ENCODE measurements at places on chromosomes 6 and 20. TPM values are rescaled to one million over a fixed set of nuclear protein-coding genes. Genes with fewer than 3 reads are reported as not detected.

Gene KHDC1
- total RNA-seq = 6.2 TPM

Gene MOCS1
- total RNA-seq = 8.2 TPM

DNA sequence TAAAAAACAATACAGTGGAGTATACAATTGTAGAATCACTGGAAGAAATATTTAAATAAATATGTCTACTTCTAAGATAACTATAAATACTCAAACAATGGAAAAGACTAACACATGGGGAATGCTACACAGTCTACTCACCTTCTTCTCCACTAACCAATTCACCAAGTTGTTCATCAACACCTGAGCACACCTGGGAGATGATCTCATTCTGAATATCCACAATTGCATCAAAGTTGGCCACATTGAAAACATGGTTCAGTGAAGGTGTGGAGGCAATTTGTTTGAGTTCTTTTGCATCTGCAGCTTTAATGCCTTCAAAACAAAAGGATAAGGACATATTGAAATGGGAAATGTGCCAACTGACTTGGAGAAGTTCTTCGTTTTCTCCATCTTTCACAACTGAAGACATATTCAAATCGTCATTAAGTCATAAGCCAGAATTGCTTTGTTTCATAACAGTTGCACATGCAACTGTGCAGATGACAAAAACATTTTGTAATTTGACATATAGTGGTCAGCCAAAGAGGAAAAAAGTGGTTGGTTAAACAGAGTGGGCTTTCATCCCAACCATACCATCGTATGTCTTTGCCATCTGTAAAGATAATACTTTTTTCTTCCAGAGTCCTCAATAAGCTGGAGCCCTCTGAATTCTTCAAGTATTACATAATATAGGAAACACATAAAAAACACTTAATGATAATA lies 17.5 kb downstream of the COL12A1 start:
- DNase-seq = no peak

GRCh38 chr6:48101290-48101689 lies 9.7 kb downstream of the PTCHD4 start:
- no peak for DNase-seq

GRCh38 chr6:143014764-143015163 lies 45.9 kb upstream of the AIG1 start:
- DNase-seq = no peak

DNA sequence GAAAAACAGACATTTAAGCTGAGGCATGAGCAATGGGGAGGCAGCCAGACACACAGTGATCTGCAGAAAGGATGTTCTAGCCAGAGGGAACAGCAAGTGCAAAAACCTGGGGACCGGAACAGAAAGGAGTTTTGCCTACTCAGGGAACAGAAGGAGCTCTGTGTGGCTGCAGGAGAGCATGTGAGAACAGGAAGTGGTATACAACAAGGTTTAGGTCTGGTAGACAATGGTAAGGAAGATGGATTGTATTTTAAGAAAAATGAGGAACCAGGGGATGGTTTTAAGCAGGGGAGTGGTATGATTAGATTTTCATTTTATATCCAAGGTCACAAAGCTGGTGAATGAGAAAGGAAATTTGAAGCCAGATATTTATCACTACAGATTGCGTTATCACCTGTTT lies 157.5 kb downstream of the UNC5CL start:
- DNase-seq = no peak

DNA sequence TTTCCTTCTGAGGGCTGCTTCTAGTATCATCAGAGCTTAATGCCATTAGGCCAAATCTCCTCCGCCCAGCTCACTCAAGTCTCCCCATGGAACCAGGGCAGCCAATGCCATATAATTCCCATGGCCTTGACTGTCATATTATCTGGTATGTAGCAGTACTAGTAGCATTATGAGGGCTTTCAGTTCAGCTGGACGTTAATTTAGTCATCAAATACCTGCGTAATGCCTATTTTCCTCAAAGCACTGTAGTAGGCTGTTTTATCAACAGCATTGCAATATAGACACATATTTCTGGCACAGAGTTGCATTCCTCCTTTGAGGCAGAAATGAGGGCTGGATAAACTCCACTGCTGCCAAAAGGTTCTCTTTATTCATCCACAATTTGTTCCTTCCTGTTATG lies 1.7 kb downstream of the KCTD20 start:
- peak; percentile 32 for DNase-seq

Gene IFT52
- total RNA-seq = 36.4 TPM

Gene MPC1
- total RNA-seq = 24.3 TPM

- no peak for DNase-seq
Measured at GRCh38 chr6:36920546-36920945, 34.0 kb upstream of the PI16 start.

Gene SLC35B2
- 118 TPM for total RNA-seq

DNA sequence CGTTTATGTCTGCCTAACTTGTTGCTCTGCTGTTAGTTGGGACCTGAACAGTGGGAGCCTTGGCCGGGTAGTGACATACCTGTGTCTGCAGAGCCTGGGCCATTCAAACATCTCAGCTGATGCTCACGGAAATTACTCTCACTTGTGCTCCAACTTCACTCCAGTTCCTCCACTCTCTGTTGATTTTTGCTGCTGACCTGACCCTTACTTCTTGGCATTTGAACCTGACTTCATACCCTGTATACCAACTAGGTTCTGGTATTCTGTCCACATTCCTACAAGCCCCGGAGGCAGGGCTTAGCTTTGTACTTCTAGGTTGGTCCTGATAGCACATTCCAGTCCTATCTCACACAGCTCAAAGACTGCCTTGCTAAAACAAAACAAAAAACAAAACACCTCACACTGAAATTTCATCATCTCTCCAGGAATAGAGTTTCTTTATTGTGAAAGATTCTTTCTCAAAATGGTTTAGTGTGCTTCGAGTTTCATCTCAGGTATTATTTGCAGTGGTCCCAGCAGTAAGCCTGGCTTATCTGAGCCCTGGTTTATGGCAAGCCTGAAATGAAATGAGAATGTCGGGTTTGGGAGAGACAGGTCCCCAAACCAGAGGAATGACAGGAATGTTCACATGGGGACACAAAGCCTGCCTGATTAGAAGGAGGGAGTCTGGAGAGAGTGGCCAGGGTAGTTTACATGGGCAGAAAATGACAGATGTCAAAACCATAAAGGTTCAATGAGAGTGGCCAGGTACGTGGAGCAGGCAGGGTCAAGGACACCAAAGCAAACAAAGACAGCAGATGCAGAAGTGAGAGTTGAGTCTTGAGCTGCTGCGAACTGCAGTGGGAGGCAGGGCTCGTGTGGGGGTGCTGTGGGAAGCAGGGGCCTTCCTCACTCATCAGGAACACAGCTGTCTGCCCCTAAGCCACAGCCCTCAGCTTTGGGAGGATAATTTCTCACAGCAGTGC lies 174.2 kb upstream of the HDAC2 start:
- no peak for DNase-seq

DNA sequence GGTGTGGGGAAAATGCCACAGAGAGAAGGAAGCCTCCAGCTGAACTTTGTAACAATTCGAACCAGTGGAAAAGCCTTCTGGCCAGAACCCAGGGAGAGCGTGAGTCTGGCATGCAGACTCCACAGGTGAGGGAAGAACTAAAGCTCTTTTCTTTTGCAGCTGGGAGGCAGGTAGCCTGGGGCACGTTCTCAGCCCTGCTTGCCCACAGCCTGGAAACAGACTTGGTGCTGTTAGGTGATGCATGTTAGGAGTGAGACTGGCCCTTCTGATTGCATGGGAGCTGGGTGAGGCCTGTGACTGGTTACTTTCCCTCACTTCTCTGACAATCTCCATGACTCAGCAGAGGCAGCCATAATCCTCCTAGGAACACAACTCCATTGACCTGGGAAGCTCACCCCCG lies 34.2 kb downstream of the PROKR2 start:
- DNase-seq = no peak

- DNase-seq = no peak
Measured at GRCh38 chr6:150765067-150765764, 100.3 kb upstream of the MTHFD1L start.

Gene GPX5
- total RNA-seq = not detected

DNA sequence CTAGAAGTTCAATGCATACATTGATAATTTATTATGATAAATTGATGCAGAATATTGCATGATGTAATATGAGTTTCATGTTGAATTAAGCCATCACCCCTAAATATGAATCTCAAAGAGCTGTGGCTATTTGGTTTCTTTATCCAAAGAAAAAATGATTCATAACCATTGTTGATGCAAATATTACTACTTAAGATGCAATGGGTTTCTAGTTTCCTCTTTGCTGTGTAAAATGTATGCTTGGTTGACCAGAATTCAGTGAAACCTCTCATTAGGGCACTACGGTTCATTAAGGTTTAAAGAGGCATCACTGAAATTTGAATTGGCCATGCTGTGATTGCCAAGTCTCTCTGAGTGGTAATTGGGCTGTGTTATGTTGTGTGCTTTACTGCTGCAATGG lies 492.5 kb upstream of the FLRT3 start:
- no peak for DNase-seq

DNA sequence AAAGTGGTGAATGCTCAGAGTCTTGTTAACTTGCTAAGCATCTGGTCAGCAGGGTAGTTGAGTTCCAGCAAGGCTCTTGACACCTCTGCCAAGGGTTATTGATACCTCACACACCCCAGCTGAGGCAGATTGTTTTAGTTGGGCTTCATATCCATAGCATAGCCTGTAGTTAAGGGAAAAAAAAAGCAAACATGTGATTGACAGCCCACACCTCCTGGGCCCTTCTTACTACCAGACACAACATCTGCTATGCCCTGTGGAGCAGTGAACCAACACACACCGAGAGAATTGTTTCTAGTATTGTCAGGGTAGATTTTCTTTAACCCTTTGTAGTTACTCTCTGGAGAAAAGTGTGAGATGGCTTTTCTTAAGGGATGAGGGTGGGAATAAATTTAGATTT lies 697.0 kb upstream of the POU3F2 start:
- DNase-seq = no peak

DNA sequence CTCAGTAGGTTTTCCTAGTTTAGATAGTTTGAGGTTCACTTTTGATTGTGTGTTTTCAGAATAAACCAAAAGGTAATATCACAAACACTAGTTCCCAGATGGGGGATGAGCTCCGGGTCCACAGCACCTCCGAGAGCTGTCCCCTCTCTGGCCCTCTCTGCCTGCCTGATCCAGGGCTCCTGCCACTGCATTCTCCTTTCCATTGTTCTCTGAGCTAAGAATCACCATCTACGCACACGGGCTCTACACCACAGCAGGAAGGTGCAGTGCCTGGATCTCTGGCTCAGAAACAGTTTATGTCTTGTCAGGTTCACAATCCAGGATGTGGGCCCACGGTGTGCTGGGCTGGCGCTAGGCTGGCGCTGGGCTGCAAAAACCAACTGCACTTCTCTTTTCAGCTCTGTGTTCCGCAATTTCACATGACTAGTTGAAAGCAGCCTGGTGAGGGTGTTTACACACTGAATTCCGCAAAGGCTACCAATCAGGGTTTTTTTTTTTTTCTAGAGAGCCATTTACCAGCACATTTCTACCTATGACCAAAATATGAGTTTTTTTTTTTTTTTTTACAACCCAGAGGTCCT lies 167.5 kb downstream of the SOD2 start:
- no peak for DNase-seq

DNA sequence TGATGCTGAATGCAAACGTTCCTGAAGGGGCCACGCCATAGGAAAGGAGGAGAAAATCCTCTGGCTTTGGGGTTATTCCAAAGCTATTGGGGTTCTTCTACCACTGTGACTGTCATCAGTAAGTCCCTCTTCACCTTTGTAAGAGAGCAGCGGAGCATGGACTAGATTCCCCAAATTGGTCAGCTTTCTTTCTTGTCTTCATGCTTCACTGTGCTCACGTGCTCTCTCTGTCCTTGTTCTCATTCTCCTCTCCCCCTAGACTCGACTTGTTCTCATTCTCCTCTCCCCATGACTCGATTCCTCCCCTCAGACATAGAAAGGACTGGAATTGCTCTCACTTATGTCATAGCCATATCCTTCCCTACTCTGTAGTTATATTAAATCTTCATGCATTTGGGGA lies 54.8 kb upstream of the ADGRG6 start:
- no peak for DNase-seq

- peak; percentile 69 for DNase-seq
Measured at GRCh38 chr6:3997177-3997770, 81.7 kb downstream of the FAM217A start.

Gene APMAP
- 127 TPM for total RNA-seq

- no peak for DNase-seq
Measured at GRCh38 chr20:18611492-18611891, 23.6 kb downstream of the DTD1 start.

Gene RIPOR3
- 0.13 TPM for total RNA-seq

GRCh38 chr6:111603685-111604084 lies 2.0 kb downstream of the TRAF3IP2 start:
- peak; percentile 14 for DNase-seq

Gene HRH3
- not detected for total RNA-seq

DNA sequence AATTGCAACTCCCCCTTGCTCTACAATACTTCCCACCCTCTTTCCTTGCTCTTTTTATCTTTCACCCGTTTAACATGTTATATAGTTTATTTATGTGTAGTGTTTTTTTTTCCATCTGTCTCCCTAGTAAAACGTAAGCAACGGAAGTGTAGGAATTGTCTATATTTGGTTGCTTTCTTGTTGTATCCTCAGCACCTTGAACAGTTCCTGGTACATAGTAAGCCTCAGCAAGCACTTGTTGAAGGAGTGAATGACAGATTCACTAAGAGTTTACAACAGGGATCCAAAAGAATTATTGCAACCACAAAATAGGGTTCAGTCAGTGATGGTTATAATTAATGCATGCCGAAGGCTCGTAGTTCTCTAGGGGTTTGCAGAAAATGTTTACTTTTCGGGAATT lies 242.7 kb downstream of the SAMD5 start:
- DNase-seq = no peak

DNA sequence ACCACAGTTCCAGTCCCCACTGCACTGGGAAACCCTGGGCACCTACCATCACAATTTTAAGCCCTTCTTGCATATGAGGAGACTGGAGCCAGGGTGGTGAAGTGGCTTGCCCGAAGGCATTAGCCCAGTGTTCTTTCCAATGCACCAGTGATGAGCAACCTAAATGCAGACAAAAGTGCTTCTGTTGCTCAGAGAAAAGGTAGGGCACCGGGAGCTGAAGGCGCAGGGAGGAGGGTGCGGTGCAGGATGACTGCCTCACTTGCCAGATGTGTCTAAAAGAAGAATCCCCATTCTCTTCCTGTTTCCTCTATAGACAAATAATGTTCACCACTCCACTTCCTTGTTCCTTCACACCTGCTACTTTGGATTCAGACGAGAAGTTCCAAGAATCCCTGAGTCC lies 86.5 kb downstream of the QRSL1 start:
- no peak for DNase-seq

Gene PLCB1
- total RNA-seq = 18.2 TPM

- DNase-seq = no peak
Measured at GRCh38 chr6:39049575-39050283, 1.1 kb downstream of the GLP1R start.

- DNase-seq = no peak
Measured at GRCh38 chr20:24147961-24148360, 159.4 kb upstream of the GGTLC1 start.
